ENCODE measurements at places on chromosomes 3 and 15. TPM values are rescaled to one million over a fixed set of nuclear protein-coding genes. Genes with fewer than 3 reads are reported as not detected.

DNA sequence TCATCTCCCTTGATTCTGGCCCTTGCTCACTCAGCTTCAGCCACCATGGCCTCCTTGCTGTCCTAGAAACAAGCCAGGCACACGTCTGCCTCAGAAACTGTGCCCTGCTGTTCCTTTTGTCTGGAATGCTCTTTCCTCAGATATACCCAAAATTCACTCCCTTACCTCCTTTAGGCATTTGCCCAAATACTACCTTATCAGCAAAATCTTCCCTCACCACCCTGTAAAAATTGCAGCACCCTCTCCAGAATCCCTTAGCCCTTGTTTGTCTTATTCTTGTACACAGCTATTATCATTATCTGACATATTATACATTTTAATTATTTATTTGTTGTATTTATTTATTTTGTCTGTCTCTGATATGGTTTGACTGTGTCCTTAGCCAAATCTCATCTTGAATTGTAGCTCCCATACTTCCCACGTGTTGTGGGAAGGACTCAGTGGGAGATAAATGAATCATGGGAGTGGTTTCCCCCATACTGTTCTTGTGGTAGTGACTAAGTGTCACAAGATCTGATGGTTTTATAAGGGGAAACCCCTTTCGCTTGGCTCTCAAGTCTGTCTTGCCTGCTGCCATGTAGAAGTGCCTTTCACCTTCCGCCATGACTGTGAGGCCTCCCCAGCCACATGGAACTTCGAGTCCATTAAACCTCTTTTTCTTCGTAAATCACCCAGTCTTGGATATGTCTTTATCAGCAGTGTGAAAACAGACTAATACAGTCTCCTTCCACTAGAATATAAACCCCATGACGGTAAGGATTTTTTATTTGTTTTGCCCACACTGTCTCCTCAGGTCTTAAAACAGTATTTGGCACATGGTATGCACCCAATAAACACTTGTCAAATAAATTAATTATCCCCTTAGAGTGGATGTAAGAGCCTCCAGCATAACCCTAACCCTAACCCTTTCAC, 60.0 kb upstream of the STT3B start:
- no peak for DNase-seq

DNA sequence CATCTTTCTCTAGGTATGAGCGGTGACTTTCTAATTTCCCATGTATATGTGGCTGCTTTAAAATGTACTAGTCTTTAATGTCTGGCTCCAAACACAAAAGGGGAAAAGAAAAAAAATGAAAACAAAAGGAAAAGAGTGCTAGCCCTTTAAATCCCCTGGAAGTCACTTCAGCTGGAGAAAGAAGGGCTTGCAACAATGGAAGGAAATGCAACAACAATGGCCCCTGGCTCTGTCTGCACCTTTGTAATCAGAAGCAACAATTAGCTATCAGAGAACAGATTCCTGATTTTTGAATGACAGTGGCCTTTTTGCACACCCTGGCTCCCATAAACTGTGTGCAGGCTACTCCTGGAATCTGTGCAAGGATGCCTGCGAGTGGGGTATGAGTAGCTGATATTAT, 591.2 kb downstream of the FHIT start:
- DNase-seq, result no peak

- no peak for DNase-seq
Measured at GRCh38 chr15:95405447-95405846, 925.1 kb upstream of the NR2F2 start.

DNA sequence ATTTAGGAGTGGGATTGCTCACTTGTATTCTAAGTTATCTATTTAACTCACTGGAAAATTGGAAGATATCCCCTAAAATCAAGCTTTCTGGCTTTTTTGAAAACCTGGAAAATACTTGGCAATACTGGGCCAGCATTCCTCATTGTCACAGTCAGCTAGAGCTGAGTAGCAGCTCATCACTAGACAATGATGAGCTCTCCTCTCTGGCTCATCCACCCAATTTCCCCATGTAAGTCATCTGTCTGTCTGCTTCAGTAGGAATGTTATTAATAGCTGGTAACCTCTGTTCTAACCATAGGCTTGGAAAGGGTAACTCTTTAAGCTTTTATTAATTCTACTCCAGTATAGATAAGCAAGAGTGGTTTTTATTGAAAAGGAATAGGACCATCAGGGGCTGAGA, 39.7 kb upstream of the PIK3R4 start:
- DNase-seq, result no peak

GRCh38 chr15:49589030-49589429, 31.6 kb downstream of the FAM227B start:
- no peak for DNase-seq

DNA sequence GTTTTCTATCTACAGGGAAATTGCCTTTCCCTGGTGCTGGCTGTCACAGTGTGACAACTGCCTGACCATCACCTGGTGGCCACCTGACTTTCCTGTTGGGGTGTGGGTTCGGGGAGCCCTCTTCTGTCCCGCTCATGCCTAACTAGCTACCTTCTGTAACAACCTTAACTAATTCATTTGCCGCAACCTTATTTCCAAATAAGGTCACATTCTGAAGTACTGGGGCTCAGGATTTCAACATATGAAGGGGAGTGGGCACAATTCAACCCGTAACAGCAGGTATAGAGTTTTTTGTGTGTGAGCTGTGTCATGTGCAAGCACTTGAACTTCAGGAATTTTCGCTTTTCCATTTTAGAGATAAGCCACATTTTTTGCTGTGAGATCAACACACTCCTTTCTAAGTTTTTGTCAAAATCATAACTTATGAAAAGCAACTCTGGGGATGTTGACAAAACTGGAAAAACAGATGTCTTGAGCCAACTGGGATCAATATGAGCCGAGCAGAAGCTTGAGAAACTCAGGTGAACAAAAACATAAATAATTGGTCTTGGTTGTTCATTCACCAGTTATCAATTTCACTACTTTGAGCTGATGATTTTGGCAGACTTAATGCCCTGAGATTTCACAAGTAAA, 242.0 kb upstream of the RGMA start:
- DNase-seq, result no peak

- DNase-seq, result no peak
Measured at GRCh38 chr3:98829246-98829832, 66.2 kb downstream of the ST3GAL6 start.

DNA sequence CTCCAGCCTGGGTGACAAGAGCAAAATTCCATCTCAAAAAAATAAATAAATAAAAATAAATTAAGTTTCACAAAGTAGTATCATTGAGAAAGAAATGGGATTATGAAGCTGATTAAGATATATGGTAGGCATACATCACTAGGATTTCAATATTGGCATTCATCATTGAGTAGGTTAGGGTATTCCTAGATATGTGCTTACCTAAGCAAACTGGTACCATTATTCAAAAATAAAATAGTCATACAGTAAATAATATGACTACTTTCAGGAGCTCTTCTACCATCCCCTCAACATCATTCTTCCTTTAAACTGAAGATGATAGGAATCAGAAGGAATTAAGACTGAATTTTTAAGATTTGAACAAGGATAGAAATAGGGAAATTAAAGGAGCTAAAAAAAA, 66.6 kb downstream of the FRMD5 start:
- no peak for DNase-seq

GRCh38 chr15:58771621-58772250, 634 bp downstream of the MINDY2 start:
- DNase-seq, result peak; percentile 69

- DNase-seq, result no peak
Measured at GRCh38 chr3:155497930-155498647, 204.6 kb upstream of the STRIT1 start.

GRCh38 chr3:97359977-97360376, 404.6 kb upstream of the ARL6 start:
- no peak for DNase-seq

GRCh38 chr15:41914411-41914810, 20.6 kb upstream of the SPTBN5 start:
- no peak for DNase-seq

Gene SNX22
- total RNA-seq, result 5.6 TPM

Gene GNAT1
- total RNA-seq, result not detected
